ENCODE measurements at places on chromosomes 1 and 21. TPM values are rescaled to one million over a fixed set of nuclear protein-coding genes. Genes with fewer than 3 reads are reported as not detected.

Gene ERRFI1
- 34.5 TPM for total RNA-seq

Gene PRAMEF10
- total RNA-seq, result not detected

Gene CDC7
- 0.52 TPM for total RNA-seq

Gene FAM110D
- total RNA-seq, result 4.3 TPM

Gene CD84
- total RNA-seq, result 3.1 TPM

Gene GNAT2
- not detected for total RNA-seq

Gene TMCO2
- total RNA-seq, result not detected

Gene TEDDM1
- total RNA-seq, result not detected

Gene ZMYND12
- 3.4 TPM for total RNA-seq

DNA sequence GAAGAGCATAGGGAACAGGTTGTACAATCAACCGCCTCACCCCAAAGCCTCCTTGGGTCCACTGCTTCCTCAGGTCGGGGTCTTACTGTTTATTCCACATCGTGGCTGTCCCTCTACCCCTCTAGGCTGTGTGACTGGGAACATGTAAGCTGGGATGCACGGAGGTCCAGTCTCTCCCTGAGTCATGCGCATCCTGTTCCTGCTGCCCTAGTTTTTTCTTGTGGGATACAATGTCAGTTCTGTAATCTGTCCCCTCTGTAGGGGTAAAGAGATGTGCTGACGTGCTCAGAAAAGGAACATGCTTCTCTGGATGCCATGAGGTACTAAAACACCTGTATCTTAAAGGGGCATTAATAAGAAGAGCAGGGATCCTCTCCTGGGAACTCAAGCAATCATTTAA is 66.2 kb downstream of the SLC45A1 start:
- no peak for DNase-seq

DNA sequence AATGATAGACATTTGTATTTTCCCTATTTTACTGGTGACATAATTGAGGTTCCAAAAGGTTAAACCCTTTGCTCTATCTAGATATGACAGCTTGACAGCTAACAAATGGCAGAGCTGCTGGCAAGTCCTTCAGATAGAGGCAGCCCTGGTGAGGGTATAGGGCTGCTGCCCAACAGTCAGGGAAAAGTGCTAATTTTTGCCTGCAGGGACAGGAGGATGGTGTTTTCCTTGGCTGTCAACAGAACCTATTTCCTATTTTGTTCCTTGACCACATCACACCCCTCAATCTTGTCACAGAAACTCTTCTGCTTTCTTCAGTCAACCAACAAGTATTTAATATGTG is 12.3 kb downstream of the GPA33 start:
- DNase-seq, result no peak

- no peak for DNase-seq
These were observed 9.1 kb upstream of the COA7 start for GRCh38 chr1:52706941-52707926.

DNA sequence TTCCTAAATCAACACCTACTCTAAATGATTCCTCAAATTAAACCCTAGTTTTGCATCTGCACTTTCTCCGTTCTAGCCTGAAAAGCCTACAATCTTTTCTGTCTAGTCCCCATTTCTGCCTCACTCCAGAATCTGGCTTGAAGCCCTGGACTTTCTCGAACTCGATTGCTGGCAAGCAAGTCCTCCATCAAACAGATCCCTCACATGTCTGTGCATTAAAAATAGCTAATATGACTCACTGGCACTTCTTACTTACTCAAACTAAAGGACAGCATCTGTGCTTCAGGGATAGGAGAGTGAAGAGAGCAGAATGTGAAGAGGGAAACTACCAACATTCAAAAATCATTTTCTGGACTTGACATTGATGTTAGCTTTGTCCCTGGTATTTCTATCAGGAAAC is 51.8 kb upstream of the CXADR start:
- DNase-seq, result no peak

DNA sequence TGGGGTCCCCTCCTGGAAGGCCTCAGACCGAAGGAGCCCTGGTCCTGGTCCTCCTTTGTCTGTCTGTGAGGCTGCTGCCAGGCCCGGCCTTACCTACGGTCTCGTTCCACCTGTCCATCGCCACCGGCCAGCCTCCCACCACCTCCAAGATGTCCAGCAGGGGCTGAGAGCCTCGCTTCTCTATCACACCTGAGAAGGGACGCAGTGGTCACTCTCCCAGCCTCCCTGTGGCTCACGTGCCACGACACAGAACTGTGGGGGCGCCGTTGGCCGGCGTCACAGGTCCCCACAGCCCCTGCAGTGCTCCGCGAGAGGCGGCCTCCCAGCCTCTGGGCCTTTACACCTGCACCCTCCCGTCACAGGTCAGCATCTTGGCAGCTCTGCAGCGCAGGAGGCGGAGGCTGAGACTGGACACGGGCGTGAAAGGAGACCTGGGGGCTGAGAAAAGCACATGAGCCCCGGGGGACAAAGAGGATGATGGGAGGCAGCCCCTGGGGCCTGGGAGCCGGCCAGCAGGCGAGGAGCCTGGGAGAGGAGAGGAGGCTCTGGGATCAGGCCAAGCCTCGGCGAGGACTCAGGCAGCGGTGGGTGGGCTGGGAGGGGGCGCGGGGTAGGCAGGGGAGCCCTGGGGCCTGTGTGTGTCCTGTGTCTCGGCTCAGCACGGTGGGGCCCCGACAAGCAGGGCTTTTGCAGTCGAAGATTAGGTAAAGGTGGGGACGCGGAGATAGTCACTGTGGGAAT is 20.5 kb downstream of the PRXL2B start:
- DNase-seq, result no peak

DNA sequence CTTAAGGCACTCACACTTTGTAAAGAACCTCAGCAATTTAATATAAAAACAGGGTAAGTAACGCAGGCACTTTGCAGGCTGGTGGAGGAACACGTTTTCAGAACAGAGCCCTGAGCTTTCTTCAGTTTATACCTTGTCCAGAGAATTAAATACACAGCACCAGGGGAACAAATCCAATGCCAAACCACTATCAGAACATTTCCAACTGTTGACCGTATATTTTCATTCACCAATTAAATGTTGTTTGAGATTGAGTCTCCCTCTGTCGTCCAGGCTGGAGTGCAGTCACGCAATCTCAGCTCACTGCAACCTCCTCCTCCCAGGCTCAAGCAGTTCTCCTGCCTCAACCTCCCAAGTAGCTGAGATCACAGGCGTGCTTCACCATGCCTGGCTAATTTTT is 29.7 kb downstream of the CLSTN1 start:
- DNase-seq, result no peak

GRCh38 chr1:58209575-58209974 is 337.0 kb downstream of the OMA1 start:
- no peak for DNase-seq

DNA sequence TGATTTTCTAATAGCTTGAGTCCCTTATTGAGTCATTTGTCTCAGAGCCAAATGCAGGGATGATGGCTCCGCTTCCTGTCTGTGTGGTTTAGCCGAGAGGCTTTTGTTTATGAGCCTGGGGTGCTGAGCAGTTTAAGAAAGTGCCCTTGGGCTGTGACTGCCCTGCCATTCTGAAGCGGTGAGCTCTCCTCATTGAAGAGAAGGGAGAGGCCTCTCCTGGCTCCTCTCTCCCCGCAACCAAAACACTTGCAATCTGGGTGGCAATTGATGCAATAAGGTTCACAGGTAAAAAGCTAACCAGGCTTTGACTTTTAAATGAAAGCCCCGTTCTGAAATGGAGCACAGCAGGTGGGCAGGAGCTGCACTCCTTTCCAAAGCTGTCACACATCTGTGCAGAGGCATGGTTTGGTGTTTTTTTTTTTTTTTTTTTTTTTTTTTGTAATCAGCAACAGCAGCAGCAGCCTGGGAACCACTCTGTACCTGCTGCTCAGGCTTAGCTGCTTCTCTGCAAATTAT is 403.7 kb downstream of the SIPA1L2 start:
- peak; percentile 38 for DNase-seq

GRCh38 chr1:87805666-87806378 is 477.1 kb downstream of the LMO4 start:
- no peak for DNase-seq

GRCh38 chr1:87165177-87165576 is 163.5 kb upstream of the LMO4 start:
- DNase-seq, result no peak

- DNase-seq, result no peak
These were observed 24.4 kb upstream of the AHCYL1 start for GRCh38 chr1:109959974-109960744.

GRCh38 chr1:36741066-36741465 is 258.4 kb upstream of the CSF3R start:
- no peak for DNase-seq

DNA sequence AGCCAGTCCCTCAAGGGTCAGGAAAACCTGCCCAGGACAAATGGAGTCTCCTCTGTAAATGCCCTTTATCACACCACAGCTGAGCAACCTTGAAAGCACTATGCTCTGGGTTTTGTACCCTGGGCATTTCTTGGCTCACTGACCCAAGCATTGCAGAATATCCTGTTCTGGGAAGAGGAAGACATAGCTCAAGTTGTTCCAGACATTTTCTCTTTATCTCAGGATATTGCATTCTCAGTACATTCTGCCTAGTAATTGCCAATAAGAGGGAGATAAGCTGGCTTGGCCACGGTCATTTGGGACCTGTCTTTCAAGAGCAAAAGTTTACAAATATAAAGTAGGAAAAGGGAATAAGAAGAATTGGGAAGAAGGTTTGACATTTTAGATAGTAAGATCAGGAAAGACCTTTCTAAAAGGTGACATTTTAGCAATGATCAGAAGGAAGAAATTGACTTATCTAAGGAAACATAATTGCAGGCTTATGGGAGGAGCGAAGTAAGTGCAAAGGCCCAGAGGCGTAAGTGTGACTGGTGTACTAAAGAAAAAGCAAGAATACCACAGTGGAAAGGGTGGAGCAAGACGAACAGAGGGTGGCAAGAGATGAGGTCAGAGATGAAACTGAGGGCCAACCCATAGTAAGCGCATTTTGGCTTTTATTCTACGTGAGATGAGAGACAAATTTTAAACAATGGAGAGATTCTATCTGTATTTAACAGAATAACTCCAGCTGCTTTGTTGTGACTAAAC is 394.0 kb upstream of the CXADR start:
- DNase-seq, result peak; percentile 79

- no peak for DNase-seq
These were observed 3.8 kb upstream of the SAMD13 start for GRCh38 chr1:84297546-84298244.

DNA sequence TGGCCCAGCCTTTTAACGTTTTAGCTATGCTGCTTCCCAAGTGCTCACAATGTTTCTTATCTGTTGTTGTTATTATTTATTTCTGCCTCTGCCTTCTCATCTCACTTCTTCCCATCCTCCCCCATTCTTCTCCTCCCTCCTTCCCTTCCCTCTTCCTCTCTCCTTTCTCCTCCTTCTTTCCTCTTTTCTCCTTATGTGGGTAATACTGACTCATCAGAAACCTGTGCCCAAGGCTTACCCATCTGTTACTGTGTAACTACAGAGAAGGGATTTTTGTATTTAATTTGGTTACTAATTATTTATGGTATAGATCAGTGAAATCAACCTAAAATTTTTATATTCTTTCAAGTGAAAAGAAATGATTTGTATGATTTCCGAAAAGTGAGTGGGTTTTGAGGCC is 120.3 kb downstream of the KCNK2 start:
- DNase-seq, result no peak

DNA sequence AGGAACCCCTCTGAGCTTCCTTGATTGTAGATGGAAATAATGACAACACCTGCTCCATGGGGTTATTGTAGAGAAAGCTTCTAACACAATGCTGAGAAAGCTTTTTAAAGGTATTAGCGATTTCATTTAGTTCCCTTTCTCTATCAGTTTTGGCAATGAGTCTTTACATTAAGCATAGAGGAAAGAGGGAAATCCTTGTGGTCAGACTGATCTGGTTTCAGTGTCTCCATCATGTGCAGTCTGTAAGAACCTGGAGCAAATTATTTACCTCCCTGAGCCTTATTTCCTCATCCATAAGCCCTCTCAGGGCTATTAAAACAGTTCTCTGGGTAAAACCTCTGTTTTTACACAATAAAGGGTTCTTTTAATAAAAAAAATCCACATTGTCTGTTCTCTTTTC is 87.5 kb downstream of the FGGY start:
- no peak for DNase-seq

- DNase-seq, result no peak
These were observed 16.1 kb upstream of the FMOD start for GRCh38 chr1:203367057-203367456.

DNA sequence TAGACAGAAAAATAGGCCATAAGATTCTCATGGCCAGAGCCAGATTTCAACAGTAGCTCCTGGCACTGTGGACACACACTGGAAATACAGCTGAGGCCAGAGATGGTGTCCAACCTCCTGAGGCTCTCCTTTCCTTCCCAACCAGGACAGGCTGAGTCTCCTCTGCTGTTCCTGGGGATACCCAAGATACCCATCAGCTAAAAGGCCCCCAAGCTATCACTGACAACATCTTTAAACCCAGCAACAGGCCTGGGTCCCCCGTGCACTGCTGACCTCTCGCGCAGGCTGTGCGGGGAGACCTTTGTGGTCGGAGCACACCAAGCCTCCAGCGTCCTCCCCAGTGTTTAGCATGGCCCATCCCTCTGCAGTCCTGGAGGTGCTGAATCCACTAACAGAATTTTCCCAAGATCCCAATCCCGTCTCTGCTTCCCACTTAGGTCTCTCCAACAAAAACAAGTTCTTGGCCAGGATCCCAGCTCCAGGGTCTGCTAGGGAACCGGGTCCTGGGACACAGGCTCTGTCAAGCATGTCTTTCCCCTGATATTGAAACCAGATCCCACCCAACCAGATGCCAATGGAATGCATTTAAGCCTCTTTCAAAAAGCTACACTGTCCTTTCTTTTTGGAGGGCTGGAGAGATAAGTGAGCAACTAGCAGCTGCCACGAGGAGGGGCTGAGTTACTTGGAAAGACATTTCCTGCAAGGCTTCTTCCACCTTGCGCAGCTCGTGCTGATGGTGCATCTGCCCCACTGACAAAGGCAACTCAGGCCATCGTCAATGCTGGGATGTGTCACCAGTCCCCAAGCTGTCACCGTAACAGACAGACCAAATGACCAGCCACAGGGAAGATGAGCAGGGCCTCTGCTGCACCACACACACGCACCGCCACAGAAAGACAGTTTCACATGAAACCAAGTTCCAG is 73.2 kb downstream of the BCAR3 start:
- DNase-seq, result peak; percentile 32

- DNase-seq, result no peak
These were observed 63.0 kb upstream of the BACH1 start for GRCh38 chr21:29235714-29236197.

DNA sequence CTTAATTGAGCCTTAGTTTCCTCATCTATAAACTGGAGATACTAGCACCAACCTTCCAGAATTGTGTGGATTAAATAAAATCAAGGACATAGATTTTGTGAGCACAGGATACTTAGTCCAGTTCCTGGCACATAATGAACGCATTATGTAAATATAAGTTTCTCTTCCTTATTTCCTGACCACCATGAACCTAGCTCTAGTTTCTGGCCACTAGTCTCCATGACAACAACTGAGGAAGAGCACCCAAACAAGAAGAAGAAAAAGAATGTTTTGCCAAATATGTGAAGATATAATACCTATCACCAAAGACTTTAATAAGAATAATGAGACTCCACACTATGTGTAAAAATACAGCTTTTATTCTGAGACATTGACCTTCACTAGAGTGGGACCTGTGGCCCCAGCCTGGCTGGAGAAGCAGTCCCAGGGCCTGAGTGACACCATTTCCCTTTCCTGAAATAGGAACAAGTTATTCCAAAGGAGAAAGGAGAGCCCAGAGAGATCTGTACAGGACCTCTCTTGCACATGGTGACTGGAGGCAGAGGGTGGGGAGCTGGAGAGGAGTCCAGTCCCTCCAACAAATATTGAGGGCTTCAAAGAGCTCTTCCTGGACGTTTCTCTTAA is 940 bp upstream of the USF1 start:
- DNase-seq, result no peak
